ENCODE measurements at places on chromosomes 7 and 10. TPM values are rescaled to one million over a fixed set of nuclear protein-coding genes. Genes with fewer than 3 reads are reported as not detected.

- DNase-seq = no peak
Measured at GRCh38 chr10:114172776-114173602, 1.0 kb downstream of the CCDC186 start.

DNA sequence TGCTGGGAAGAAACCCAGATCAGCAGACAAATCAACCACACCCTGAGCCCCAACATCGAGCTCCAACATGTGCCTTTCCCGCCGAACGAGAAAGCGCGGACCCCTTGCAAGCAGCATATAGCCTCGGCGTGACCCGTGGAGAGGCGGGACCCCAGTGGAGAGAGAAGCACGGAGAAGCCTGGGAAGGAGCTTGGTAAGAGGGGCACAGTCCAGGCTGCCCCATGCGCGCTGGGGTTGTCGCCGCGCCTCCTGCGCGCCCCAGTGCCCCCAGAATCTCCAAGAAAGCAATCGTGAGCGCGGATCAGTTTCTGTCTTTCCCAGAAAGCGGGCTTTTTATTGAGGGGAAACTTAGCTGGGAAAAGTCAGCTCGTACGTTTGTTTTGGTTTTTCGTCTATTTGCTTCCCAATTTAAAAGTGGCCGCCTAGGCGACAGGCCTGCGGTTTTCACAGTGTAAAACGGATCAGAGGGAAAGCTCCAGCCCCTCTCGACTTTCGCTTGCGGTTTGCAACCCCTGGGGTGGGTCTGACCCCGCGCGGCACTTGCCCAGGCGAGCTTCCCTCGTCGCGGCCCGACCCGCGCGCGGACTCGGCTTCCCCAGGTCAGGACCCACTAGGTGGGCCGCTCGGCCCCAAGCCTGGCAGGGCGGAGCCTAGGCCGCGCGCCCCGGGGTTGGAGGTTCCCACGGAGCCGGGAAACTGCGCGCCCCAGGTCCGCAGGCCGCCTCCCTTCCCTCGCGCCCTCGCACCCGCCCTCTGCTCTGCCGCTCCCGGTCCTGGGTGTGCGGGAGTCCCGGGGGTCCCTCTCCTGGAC is 31.1 kb downstream of the SKIDA1 start:
- DNase-seq = peak; percentile 23

DNA sequence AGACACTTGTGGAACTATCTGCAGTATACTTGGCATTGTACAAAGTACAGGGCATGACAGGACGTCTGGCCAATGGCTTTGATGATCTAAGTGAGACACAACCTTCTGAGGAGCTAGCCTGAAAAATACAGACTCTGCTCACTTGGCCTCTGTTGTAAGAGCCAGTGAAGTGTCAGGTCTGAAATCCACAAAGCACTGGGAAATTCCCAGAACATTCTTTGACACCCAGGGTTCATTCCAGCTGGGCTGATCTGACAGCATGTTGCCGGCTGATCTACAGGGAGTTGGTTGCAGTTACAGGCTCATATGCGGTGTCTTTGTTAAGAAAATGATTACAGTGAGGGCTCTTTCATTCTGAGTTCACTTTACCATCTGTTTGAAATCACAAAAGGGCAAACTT is 354.6 kb downstream of the PHF14 start:
- DNase-seq = no peak

GRCh38 chr10:11874568-11875493 is 51.7 kb downstream of the PROSER2 start:
- DNase-seq = peak; percentile 88

- DNase-seq = no peak
Measured at GRCh38 chr10:52729271-52730104, 43.1 kb downstream of the MBL2 start.

- no peak for DNase-seq
Measured at GRCh38 chr7:101212014-101212413, 5.4 kb downstream of the PLOD3 start.

DNA sequence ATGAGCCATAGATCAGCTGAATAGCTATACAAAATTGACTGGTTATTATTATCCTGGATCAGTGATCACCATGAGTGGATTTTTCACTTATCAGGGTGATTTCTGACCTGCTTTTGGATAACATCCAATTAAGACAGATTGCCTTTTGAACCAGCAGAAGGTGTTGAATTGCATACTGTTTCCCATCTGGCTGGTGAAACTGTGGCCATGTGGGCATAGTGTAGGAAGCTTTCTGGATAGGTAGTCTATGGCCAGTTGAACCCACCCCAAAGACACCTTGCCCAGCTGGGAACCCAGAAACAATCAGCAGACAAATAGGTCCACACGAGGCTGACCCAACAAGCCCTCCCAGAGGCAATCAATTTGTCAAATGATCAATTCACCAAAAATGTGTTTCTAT is 29.3 kb downstream of the DNAJC12 start:
- DNase-seq = no peak

DNA sequence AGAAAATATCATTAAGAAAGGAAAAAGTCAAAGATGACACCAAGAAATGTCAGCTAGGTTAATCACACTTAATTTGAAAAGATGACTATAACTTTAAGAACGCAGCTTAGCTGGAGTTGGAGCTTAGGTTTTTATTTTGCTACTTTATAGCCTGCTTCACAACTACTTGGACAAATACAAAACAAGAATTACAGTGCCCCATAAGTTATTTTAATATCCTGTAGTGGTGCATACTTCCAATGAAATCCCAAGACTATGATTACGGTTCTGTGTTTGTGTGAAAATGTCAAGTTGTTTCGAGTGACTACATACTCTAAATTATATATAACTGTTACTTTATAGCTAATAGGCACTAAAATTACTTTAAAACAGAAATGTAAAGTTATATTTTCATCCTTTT is 244.6 kb upstream of the MGMT start:
- no peak for DNase-seq

DNA sequence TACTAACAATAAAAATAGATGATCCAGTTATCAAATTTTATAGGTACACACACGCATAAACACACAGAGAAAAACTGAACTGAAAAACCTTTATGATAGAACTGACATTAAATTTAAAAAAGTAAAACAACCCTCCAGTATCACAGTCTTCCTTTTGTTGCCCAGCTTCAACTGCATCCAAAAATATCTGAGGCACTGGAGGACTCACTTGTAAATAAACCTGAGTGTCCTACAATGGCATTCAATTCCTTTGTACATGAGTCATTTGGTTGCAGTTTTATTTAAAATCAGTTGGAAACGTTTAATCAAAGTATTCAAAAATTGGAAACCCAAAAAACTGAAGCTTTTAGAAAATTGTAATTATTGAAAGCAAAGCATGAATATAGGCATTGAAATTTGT is 265.2 kb upstream of the CSTF2T start:
- no peak for DNase-seq

GRCh38 chr10:29649561-29650551 is 15.1 kb upstream of the SVIL start:
- DNase-seq = no peak

- DNase-seq = no peak
Measured at GRCh38 chr7:112395411-112395810, 54.8 kb upstream of the IFRD1 start.

DNA sequence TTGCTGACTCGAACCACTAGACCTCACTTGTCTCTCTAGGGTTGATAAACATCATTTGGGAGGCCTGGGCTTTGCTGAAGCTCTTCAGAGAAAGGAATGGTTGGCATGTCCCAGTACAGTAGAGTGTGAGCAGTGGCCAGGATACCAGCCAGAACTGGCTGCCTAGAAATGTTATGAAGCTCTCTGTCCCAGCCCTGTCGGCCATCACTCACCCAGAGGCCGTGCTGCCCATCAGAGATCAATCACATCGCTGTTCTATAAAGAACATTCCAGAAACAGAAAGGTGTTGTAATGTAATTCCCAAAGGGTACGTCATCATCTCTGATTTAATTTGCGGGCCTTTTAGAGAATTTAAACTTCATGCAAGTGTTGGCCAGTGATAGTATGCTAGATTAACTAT is 111.5 kb downstream of the PRPF18 start:
- no peak for DNase-seq

DNA sequence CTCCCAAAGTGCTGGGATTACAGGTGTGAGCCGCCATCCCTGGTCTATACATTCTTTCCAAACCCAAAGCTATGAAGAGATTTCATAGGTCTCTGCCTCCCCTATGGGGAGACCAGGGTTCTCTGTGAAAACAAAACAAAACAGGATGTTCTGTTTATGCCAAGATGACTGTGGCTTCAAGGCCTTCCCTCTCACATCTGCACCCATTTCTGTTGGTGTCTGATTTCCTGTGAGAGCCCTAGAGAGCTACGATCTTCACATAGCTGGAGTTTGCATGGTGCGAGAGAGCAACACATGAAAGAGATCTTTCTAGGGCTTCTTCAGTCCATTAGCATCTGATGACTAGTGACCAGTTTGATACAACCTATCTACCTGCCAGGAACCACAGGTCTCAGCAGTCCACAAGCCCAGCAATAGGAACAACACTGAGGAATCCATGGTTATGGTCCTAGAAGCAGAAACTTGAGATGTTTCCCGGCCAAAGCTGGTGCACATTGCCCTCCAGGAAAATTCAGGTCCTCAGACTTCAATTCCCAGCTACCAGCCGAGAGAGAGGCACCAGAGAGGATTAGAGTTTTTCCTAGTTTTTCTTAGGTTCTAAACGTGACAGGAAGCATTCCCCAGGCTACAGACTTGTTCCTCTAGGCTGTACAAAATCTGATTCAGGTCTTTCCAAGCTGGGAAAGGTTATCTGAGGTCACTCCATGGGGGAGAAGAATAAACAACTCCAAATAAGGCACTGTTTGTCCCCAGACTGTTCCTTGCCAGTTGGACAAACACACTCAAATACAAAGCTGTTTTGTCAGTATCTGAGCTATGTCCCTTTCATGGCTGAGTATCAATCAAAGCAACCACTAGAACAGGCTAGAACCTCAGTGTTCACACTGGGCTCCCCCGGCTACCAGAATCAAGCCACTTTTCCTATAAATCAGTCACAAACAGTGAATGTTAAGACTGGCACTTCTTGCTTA is 259.7 kb downstream of the CALN1 start:
- DNase-seq = no peak

DNA sequence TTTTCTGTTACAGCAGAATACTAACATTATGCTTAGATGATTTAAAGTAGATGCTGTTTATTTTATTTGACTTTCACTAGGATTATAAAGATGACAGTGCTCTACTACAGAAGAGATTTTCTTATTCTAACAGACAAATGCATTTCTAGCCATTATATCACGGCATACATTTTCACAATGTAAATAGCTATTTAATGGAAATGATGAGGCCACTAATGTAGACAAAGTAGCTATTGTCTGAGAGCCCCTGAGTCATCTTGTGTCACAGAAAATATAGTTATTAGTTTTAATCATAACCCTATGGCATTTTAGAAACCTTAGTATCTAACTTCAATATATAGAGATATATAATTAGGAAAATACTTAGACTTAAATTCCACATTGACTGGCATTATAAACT is 158.0 kb upstream of the AHR start:
- no peak for DNase-seq

DNA sequence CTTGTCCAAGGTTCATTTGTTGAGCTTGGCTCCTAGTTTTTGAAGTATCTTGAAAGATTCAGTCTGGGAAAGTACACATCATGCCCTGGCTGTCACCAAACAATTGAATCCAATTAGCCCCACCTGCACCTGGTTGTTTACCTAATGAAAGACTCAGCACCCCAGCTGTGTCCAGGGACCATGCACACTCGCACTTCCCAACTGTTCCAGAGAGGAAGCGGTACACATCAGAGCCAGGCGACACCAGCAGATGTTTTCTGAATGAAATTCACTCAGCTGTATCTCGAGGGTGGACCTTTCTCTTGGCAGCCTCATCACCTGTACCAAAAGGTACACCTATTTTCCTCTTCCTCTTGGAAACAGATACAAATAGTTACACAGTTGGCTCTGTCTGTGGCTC is 216.4 kb upstream of the LRGUK start:
- DNase-seq = no peak

- no peak for DNase-seq
Measured at GRCh38 chr10:52452600-52453493, 138.8 kb downstream of the DKK1 start.

- DNase-seq = no peak
Measured at GRCh38 chr7:73829921-73830680, 695 bp upstream of the CLDN4 start.

DNA sequence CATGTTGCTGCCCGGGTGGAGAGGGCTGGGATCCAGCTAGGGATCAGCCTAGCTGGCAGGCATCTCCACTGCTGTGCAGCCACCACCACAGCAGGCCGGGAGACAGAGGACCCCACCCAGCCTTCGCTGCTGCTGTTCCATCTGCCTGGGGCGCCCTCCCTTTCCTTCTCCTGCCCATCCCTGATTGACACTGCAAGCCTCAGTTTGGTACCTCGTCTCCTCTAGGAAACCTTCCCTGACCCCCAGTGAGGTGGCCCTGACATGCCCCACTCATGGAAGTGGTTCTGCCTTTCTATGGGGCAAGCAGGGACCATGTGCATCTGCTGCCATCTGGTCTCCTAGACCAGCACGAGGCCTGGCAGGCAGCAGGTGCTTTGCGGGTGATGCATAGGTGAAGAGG is 30.4 kb upstream of the DPYSL4 start:
- no peak for DNase-seq

GRCh38 chr7:132407764-132408163 is 168.5 kb downstream of the PLXNA4 start:
- no peak for DNase-seq

GRCh38 chr7:150357270-150357669 is 11.4 kb upstream of the REPIN1 start:
- peak; percentile 93 for DNase-seq

CYP17A1 gene
- not detected for total RNA-seq

SLC13A1 gene
- total RNA-seq = not detected

HTR7 gene
- total RNA-seq = not detected

LIPF gene
- total RNA-seq = not detected

EGR2 gene
- 45.6 TPM for total RNA-seq

CCL24 gene
- total RNA-seq = not detected

PLEKHS1 gene
- total RNA-seq = not detected

Data from activated CD8-positive, alpha-beta T cell treated with anti-CD3 and anti-CD28 coated beads for 36 hours (primary cell).